Muscle of arm (tissue), 14 donors: ENCODE measurements at places on chromosomes 6 and 20.
A peak's percentile ranks its signal among the peaks of the same experiment; 100 is the strongest.

- no peak for DNase-seq
Measured at GRCh38 chr6:140427842-140428241, 1053.4 kb upstream of the CITED2 start.

DNA sequence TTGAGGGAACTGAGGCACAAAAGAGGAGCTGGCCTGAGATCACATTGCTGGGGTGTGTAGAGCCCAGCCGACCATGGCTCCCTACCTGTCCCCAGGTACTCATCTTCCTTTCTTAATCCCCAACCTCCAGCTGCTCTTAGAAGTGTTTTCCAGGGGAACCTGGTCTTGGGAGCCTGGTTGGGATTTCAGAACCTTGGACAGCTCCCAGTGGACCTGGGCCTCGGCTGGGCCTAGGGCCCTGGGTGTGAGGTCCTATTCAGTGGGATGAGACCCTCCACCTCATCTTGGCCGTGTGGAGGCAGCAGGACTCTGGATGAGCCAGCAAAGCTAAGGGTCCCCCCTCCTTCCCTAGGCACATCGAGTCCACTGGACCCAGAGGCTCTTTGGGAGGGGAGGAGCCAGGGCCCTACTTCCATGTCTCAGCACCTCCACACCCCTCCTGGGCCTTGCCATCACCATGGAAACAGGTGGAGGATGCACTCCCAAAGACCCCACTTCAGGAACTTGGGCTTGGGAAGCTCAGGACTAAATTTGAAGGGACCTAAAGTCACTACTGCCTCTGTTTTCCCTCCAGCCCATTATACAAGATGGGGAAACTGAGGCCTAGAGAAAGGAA lies 38.5 kb downstream of the DLGAP4 start:
- DNase-seq: peak; percentile 69

DNA sequence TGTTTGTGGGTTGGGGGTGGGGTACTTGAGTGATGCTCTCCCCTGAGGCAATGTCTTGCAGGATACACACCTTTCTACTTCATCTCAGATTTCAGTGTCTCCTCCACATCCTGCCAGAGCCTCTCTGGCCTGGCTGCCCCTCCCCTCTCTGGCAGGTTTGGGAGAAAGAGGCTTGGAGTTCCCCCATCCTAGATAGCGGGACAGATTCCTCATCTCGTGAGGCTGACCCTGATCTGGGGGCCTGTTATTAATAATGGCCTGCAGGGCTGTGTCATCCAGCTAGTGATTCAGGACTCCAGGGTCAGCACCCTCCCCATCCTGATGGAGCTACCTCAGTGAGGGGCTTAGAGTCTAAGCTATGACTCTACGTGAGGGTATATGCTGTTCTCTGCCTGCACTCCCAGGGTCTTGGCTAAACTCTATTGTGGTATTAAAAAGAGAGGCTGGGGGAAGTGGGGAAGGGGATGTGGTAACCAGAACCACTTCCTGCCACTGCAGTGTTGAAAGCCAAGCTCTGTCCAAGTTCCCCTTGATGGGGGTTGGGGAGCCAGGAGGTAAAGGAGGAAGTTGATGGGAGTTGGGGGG lies 3.7 kb upstream of the MMP9 start:
- DNase-seq: peak; percentile 26

DNA sequence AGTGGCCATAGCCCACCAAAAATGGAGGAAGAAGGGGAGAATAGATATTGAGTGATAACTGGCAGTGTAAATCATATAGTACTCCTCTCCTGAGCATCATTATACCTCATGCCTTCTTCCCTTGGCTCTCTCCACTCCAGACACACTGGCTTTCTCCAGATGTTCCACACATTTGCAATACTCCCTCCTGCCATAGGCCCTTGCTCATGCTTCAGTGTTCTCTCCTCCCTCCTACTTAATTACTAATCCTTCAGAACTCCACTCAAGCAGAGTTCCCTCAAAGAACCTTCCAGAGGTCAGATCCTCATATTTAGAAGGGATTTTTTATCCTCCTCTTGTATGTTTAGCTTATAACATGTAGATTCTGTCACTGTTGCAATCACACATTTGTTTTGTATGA lies 279.5 kb upstream of the SUPT3H start:
- no peak for DNase-seq

GRCh38 chr20:62583424-62583920 lies 58.8 kb upstream of the SLCO4A1 start:
- DNase-seq: no peak

GRCh38 chr6:72691249-72691648 lies 69.4 kb downstream of the KCNQ5 start:
- DNase-seq: no peak

GRCh38 chr6:167293590-167294091 lies 2.5 kb downstream of the UNC93A start:
- DNase-seq: no peak

- DNase-seq: no peak
Measured at GRCh38 chr6:100846276-100846675, 34.9 kb downstream of the ASCC3 start.

GRCh38 chr6:107849325-107849724 lies 25.2 kb upstream of the SCML4 start:
- no peak for DNase-seq

DNA sequence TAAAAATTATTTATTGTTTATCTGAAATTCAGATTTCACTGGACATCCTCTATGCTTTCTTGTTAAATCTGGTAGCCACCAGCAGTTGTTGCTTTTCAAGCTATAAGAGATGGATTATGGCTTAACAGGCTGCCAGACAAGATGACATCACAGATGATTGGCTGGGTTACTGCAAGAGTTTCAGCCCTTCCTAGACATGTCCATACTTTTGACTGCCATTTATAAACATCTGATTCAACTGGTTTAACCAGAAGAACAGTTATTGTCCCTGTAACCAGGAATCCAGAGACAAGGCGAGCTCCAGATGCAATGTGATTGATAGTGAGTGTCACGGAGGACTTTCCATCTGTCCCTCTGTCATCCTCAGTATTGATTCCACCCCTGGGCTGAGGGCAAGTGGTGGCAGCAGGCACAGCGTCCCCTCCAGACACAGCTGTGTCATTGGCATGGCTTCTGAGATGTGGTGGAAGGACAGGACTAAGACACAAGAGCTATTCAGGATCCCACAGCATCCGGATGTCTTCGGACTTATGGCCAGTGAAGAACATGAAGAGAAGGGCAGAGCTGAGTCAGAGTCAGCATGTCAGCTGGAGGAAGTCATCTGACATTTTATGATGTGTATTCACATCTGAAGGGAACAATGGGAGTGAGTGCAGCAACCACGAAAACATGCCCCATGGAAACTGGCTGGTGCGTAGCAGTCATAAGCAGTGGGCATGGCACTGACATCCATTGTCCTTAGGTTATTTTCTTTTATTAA lies 284.5 kb upstream of the CDYL start:
- DNase-seq: no peak

GRCh38 chr6:16332175-16332542 lies 93.8 kb downstream of the GMPR start:
- peak; percentile 84 for DNase-seq

DNA sequence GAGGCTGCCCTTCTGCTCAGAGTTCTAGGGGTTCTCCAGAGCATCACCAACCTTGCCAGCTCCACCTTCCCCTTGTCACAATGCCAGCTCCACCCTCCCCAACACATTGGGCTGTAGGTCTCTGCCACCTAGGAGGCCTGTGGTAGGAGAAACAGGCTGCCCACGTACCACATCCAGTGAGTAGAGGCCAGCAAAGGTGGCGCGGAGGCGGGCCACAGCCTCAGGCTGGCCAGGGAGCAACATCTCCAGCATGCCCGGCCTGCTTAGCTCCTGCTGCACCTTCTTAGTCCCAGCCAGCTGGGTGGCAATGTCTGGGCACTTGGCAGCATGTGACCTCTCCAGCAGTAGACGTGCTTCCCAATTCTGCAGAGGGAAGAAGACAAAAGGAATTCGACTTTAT lies 23.8 kb downstream of the GSS start:
- no peak for DNase-seq

GRCh38 chr6:137358273-137358672 lies 135.9 kb downstream of the OLIG3 start:
- no peak for DNase-seq

GRCh38 chr6:124872361-124873065 lies 89.7 kb upstream of the RNF217 start:
- DNase-seq: no peak

DNA sequence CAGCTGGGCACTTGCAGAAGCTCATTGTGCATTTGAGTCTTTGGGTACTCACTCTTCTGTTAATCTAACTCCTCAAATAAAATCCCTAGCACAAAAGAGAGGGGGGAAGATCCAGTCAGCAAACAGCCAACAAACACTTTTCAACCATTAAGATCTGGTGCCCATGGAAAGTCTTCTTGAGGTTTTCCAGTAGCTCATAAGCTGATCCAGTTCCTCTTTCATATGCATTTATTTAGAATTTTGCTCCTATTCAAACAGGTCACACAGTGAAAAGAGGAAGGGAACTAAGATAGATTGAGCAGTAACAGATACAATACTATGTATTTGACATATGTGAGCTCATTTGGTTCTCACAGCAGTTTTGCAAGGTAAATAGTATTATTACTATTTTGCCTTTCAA lies 38.6 kb downstream of the HLA-DPB1 start:
- DNase-seq: no peak

DNA sequence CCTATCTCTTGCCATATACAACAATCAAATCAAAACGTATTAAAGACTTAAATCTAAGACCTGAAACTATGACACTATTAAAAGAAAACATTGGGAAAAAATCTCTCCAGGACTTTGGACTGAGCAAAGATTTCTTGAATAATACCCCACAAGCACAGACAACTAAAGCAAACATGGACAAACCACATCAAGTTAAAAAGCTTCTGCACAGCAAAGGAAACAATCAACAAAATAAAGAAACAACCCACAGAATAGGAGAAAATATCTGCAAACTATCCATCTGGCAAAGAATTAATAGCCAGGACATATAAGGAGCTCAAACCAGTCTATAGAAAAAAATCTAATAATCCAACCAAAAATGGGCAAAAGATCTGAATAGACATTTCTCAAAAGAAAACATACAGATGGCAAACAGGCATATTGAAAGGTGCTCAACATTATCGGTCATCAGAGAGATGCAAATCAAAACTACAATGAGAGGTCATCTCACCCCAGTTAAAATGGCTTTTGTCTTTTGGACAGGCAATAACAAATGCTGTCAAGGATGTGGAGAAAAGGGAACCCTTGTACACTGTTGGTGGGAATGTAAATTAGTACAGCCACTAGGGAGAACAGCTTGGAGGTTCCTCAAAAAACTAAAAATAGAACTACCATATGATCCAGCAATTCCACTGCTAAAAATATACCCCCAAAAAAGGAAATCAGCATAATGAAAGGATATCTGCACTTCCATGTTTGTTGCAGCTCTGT lies 76.2 kb downstream of the SNX5 start:
- no peak for DNase-seq

DNA sequence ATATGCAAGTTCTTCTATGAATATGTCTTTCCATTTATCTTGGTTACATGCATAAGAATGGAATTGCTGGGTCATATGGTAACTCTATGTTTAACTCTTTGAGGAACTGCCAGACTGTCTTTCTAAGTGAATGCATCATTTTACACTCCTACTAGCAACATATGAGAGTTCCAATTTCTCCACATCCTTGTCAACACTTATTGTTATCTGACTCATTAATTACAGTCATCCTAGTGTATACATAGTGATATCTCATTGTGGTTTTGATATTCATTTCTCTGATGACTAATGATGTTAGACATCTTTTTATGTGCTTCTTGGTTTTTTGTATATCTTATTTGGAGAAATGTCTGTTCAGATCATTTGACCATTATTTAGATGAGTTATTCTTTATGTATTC lies 96.7 kb upstream of the LAMP5 start:
- no peak for DNase-seq

DNA sequence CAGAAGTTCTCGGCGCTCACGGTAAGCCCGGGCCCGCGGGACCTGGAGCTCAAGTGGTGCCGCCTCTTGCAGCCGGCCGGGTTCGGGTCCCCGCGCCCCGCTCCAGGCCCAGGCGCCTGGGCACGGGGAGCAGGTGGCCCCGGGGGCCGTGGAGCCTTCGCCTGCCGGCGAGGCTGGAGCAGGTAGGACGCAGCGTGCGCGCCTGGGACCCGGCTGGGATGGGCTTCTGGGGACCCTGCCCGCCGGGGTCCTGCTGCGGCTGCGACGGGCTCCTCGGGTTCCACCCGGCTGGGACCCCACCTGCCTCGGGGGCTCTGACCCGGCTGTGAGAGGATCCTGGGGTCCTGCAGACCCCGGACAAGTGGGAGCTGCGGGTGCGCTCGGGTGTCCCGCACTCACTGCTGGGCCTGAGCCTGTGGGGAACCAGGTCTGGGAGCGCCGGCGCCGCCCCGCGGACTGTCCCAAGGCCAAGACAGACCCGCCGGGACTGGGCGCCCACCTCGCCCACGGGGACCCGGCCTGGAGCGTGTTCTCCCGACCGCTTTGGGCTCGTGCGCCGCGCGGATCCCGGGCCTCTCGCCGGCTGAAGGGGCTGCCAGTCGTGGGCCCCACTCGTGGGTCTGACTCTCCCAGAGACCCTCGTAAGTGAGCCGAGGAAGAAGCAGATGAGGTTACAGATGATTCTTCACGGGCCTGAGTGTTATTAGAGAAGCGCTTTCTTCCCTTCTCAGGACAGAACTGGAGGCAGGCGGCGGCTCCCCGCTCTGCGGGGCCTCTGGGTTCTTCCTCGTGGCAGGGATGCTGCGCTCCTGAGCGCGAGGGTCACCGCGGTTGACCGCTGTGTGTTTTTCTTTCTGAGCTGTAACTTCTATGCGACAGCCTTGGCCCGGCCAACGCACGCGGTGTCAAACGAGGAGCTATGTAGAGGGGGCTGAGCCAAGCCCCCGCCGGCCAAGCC lies 729 bp downstream of the SMOC2 start:
- DNase-seq: peak; percentile 22

DNA sequence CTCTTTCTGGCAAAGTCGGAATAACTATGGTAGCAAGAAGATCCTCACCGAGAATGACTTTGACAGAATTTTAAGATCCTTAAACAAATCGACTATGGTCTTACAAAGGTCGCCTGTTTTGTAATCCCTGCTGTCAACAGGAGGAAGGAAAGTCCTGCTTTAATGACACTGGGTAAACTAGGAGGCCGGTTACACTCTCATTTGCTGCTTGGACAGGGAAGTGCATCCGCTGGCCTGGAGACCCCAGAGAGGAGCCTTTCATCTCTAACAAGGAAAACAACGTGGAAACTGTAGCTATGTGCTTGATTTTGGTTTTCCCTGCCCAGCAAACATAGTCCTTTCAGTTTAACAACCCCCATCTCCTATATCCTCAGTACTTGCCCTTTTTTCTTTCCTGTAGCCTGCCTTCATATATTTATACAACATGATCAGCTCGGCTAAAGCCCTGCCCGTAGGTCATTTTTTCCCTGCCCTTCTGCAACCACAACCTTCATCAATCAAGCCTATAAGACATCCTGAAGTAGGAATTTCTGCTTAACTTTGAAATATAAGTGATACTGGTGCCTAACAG lies 97.2 kb upstream of the RIN2 start:
- no peak for DNase-seq

- DNase-seq: peak; percentile 45
Measured at GRCh38 chr6:114556846-114557488, 214.1 kb upstream of the HS3ST5 start.

DNA sequence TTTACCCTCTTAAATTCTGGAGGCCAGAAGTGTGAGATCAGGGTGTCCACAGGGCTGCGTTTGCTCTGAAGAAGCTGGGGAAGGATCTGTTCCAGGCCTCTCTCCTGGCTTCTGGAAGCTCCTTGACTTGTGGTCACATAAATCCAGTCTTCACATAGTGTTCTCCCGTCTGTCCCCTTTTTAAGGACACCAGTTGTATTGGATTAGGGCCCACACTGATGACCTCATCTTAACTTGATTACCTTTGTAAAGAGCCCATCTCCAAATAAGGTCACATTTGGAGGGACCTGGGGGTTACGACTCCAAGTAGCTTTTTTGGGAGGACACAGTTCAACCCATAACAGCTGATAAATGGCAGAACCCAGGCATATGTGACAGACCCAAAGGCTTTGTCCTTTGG lies 20.0 kb upstream of the WFDC2 start:
- DNase-seq: no peak
